HTR-8/SVneo (cell line): ENCODE measurements at places on chromosomes 1 and 21.

- peak; percentile 42 for DNase-seq
Measured at GRCh38 chr1:201267481-201268229, 15.7 kb upstream of the PKP1 start.

DNA sequence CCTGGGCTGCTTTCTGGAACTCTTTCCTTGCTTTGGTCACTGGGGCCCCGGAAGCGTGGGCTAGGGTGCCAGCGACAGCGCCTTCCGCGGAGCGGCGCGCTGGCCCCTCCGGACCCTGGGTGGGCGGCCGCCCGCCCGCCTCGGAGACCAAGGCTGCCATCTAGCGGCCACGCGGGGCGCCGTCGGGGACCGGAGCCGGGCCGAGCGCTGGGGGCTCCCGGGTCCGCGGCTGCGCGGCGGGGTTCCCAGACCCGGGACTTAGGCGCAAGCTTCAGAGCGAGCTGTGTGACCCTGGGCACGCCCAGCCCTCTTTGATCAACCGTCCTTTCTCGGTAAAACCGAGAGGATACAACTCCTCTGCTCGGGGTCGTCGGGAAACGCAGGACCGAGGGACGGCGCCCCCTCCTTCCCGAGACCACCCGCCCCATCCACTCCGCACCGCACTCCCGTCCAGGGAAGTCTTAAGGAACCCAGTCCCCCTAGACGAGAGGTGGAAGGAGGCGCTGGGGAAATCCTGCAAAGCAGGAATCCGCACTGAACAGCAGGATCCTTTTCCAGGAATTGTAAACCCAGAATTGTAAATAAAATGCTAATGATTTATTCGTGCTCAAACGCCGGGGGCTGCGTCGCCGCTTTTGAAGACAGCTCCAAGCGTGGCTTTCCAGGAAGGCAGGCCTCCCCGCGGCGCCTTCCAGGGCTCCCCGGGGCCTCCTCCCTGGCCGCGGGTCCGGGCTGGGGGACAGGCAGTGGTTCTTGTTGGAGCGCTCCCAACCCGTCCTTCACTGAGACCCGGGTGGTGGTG, 41.2 kb downstream of the RRAGC start:
- peak; percentile 53 for DNase-seq

DNA sequence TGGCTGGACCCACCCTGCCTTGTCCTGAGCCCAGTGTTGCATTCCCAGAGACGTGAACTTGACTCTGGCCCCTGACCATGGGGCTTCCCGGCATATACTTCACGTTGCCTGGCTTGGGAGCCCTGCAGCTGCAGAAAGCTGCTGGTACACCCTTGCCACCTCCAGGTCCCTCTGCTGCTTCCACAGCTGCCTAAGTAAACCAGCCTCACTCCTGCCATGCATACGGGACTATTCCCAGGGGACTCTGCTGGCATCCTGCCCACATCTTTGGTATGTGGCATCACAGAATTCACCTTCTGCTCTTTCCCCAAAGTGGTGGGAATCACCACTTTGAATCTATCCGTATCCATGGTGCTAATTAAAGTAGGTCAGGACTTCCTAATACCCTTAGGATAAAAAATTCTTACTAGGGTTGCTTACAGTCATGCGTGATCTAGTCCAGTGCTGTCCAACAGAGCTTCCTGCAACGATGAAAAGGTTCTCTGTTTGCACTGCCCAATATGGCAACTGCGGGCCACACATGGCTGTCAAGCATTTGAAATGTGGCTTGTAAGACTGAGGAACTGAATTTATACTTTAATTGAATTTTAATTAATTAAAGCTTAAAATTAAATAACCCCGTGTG, 203.0 kb downstream of the GRIK3 start:
- no peak for DNase-seq

- no peak for DNase-seq
Measured at GRCh38 chr1:211468595-211468994, 23.4 kb downstream of the RD3 start.

DNA sequence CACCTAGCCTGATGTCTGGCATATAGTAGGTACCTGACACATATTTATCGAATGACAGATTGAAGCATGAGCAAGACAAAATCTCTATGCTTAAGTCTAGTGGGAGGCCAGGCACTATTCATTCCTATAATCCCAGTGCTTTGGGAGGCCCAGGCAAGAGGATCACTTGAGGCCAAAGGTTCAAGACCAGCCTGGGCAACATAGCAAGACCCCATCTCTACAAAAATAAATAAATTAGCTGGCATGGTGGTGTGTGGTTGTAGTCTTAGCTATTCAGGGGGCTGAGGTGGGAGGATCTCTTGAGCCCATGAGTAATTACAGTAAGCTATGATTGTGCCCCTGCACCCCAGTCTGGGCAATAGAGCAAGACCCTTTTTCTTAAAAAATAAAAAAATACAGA, 23.2 kb upstream of the TUT4 start:
- no peak for DNase-seq

DNA sequence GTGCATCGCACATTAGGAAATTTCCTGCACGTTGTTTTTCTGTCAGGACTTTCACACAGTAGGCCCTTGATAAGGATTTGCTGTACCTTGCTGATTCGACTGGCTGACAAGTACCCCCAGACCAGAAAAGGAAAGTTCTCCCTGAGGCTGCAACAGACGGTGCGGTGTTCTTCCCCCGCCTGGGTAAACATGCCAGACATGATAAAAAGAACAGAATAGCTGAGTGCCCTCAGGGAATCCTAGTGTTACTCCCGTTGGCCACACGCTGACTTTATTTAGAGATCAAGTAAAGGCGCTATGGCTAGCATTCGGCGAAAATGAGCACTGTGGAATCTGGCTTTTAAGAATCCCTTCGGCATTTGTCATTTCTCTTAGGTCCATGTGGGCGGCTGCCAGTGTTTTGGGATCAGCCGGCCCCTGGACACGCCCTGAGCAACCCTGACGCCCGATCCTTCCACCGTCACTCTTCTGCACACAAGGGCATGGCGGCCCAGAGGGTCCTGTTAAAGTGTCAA, 607.7 kb downstream of the KIF26B start:
- no peak for DNase-seq

DNA sequence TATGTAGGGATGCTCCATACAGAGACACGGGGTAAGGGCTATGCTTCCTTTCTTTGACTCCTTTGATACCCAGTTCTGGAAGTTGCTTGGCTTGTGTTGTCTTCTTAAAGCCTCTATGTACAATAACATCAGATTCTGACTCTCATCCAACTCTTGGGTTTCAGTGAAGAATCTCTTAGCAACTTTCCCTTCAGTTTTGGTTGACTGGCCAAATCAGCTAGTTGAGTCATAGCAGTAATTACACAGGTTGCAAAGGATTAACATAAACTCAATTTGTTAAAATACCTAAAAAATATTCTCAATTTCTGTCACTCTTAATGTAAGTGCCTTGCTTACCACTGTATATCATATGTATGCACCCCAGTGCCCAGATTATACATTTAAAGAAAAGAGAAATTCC, 9.2 kb downstream of the CD1E start:
- DNase-seq: no peak

GRCh38 chr1:29029667-29030066, 94.0 kb downstream of the TMEM200B start:
- no peak for DNase-seq

GRCh38 chr1:233045588-233045987, 95.2 kb downstream of the NTPCR start:
- no peak for DNase-seq

DNA sequence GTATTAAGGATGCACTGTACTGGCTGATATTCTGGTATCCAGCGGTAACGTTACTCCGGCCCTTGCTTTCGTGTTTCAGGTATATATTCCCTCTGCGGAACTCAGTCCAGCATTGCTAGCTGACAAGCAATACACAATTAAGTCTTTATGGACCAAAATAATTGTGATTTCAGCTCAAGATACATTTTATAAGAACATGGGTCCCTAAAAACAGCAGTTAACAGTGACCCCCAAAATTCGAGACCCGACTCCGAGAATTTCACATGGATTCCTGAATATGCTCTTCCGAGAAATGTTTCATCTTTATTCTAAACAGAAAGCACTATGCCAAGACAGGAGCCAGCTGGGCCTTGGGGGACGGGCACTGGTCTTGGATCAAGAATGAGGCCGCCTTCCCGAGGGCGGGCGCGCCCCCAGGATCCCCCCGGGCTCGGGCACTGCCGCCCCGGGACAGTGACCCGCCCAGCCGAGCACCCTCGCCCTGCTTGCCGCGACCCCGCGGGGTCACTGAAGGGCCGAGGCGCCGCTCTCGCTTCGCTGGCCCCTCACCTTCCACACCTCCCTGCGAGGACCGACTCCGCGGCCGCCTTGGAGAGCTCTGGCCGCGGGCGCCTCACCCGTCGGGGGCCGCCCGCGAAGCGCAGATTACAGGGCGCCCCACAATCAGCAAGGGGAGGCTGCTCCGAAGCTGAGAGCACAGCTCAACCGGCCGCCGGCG, 610 bp downstream of the SCYL3 start:
- peak; percentile 26 for DNase-seq

DNA sequence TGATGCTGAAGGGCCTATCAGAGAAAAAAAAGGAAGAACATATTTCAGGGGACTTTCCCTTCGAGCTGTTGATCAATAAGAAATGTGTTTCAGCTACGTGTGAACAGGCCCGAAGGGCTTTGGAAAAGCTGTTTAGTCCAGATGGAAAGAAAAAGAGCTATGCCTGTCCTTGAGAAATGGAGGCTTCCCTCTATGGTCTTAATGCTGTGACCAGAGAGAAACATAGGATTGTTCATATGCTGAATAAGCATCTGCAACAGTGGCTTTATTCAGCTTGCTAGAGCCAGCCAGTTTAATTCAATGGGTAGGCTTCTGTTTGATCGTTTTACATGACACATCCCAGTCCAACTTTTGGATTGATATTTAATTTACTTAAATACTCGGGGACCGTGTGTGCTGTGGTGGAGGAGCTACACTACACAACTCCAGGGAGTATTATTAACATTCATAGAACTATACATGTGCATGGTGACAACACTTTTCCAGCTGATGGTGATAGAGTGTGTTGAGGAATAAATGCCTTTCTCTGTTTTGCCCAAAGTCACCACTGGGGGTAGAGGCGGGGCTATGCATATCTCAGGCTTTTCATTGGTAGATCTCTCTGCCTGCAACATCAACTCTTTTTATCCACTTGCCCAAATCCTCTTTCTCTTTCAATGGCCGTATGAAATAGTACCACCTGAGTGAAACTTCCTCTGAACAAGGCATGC, 106.7 kb upstream of the C8B start:
- no peak for DNase-seq

GRCh38 chr1:65149351-65150107, 1.5 kb downstream of the AK4 start:
- no peak for DNase-seq

DNA sequence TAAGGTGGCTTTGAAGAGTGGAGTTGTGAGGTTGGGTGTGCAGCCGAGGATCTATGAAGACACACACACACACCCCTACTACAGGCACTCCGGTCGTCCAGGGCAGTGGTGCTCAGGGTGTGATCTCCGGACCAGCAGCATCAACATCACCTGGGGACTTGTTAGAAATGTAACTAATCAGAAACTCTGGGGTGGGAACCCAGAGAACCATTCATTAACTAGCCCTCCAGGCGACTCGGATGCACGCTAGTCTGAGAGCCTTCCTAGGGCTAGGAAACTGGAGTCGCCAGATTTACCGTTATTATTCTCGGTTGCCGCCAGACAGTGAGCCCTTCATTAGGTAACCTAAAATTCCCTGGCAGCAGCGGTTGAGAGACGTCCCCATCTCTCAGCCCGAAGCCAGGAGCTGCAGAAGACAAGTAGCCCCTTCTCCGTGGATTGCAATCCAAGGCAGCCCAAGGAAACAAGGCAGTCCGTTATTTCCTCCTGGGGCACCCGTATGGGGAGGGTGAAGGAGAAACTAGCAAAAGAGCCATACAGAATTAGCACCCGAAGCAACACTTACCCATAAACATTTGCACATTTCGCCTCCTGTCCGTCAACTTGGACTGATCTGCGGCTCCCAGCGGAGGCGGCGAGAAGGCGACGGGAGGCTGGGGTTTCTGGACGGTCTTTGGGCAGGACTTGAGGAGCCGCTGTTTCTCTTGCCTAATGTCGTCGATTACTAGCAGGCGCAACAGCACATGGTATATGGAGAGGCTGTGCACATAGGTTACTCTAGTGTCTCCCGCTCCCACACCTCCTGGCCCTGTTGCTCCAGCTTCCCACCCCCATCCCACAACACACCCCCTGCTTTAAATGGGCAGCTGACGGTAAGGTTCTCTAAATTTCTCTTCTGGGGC, 2.9 kb upstream of the CCN1 start:
- DNase-seq: no peak

DNA sequence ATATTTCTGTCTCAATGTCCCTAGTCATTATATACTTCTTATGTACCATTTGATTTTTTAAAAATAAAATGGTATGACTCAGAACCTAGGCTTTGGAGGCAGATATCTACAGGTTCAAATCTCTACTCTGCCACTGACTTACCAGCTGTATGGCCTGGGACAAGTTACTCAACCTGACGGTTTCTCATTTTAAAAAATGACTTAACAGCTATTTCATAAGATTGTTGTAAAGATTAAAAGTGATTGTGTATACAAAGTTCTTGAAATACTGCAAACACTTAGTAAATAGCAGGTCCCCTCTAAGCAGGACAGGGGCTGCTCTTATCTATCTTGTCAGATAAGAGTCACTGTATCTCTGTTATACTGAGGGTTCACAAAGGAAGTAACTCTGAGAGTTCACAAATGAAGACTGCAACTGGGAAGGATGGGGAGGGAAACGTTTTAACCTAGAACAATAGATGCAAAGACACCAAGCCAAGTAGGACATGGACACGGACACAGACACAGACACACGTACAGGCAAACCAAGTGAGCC, 2.6 kb downstream of the BCAR3 start:
- DNase-seq: no peak

- DNase-seq: no peak
Measured at GRCh38 chr1:36389261-36389660, 3.5 kb upstream of the STK40 start.

GRCh38 chr1:93702111-93702827, 20.6 kb upstream of the BCAR3 start:
- no peak for DNase-seq

- no peak for DNase-seq
Measured at GRCh38 chr1:107531065-107531908, 390.4 kb downstream of the NTNG1 start.

- no peak for DNase-seq
Measured at GRCh38 chr21:35178827-35179226, 129.7 kb upstream of the RUNX1 start.

- no peak for DNase-seq
Measured at GRCh38 chr1:58456470-58456869, 90.1 kb downstream of the OMA1 start.

GRCh38 chr1:67855444-67855843, 22.2 kb upstream of the GNG12 start:
- no peak for DNase-seq

- no peak for DNase-seq
Measured at GRCh38 chr1:3290915-3291314, 163.6 kb upstream of the ARHGEF16 start.

DNA sequence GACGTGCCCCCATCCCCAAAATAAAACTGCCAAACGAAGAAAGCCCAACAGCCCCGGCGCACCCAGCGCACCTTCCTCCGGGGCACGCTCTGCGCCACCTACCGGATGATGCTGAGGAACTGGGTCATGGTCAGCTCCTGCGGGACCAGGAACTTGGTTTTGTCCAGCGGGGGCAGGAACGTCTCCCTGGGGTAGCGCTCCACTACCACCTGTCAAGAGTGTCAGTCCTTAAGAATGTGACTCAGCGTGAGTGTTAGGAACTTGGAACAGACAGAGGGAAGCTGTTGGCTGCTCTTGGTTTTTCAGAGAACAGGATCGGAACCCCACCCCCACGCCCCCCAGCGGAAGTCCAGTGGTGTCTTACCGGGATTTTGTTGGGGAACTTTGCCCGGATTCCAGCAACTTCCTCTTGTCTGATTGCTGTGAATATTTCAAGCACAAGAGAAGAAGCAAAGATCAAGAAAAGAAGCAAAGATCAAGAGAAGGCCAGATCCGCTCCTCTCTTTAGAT, 431 bp downstream of the MAP1LC3C start:
- peak; percentile 80 for DNase-seq
